ENCODE measurements at places on chromosomes 7 and 10.
A peak's percentile ranks its signal among the peaks of the same experiment; 100 is the strongest.

DNA sequence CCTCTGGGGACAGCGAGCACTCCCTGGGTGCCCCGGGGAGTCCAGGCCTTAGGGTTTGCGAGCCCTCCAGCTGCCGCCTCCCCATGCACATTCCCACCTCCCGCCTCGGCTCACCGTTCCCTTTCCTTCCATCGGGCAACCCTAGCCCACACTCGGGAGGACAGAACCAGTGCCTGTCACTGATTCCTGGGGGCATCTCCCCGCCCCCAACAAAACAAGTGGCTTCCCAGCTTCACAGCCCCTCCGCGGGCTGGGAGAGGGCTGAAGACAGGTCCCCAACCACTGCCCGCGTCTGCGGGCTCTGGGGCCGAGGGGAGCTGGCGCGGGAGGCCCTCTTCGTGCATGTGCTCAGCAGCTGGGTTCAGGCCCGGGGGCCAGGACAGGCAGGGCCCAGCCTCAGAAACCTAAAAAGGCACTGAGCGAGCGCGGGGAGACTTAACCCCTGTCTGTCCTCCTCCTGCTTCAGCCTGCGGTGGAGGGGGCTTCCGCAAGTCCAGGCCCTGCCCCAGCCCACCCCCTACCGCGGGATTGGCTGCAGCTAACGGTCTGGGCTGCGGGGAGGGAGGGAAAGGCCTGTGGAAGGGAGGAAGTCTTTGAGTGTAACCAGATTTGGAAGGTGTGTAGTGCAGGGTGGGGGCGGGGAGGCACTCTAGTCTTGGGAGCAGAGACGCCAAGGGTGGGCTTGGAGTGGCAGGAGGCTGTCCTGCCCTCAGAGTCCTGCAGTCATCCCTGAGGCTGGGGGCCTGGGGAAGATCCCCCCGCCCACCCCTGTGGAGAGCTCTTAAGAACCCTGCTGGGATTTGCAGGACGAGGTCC lies 1.2 kb downstream of the FLNC start:
- no peak for DNase-seq

DNA sequence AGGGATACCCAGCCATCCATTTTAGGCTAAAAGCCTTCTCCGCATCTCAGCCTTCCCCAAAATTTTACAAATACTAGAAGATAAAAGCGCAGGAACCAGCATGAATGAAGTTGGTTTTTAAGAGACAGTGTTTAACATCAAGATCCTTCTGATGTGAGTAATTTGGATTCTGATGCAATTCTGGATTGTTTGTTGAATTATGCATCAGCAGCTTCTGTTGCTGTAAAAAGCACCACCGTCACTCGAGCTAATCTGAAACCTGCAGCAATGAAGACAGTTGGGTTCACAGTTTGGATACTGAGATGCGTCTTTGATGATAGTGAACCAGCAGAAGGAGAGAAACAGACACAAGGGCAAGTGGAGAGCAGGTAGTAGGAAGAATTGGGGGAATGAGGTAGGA lies 179.2 kb downstream of the PLXNA4 start:
- DNase-seq: no peak

GRCh38 chr10:86389441-86390193 lies 23.0 kb upstream of the GRID1 start:
- DNase-seq: no peak

DNA sequence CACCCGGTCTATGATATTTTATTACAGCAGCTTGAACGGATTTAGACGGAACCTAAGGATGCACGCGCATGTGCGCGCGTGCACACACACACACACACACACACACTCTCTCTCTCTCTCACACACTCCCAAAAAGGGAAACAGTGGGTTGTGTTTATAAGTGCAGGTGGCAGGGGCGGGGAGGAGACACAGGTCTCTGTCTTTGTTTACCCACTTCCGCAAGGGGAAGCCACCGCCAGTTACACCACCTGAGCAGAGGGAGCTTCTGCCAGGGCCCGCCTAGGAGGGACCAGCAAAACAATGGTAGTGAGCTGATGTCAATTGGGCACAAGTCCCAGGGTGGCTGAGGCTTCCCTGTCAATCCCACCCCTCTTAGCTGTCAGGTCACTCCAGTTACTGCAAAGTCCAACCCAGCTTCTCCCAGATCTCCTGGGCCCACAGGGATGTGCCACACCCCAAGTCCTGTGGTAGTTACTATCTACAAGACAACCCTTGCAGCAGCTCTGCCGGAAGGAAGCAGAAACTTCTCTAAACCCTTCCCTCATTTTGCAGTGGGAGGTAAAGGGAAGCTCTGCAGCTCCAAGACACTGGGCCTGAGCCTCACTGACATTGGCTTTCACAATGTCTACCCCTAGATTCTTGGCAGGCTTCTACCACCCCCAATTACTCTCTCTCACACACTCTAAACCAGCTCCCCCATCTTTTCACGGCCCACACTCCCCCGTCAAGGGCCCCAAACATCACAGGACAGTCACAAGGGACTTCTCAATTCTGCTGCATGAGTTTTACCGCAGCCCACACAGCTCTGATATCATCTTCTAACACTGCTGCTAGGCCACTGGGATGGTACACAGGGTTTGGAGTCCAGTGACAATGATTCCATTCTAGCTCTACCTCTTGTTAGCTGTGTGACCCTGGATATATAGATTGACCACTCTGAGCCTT lies 17.6 kb downstream of the ANXA11 start:
- peak; percentile 31 for DNase-seq

DNA sequence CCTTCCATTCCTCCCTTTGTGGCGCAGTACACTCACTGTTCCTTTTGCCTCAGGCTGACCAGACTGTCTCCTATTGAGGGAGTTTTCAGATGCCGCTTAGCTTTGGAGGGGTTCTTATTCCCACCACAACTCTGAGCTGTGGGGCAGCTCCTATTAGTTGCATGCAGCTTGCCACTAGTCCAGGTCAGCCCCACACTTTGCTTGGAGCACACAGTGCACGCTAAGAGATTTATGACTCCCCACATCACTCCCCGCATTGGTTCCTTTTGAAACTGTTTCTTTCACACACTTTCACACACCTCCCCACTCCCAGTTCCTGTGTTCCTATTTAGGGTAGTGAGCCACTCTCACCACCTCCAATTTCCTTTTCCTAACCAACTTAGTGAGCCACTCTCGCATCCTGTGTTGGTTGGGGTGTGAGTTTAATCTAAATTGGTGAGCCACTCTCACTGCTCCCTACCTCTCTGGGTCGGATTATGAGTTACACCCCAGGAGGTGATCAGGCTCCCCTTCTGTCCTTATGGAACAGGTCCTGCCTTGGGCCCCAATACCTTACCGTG lies 10.4 kb upstream of the ZNF485 start:
- DNase-seq: no peak

DNA sequence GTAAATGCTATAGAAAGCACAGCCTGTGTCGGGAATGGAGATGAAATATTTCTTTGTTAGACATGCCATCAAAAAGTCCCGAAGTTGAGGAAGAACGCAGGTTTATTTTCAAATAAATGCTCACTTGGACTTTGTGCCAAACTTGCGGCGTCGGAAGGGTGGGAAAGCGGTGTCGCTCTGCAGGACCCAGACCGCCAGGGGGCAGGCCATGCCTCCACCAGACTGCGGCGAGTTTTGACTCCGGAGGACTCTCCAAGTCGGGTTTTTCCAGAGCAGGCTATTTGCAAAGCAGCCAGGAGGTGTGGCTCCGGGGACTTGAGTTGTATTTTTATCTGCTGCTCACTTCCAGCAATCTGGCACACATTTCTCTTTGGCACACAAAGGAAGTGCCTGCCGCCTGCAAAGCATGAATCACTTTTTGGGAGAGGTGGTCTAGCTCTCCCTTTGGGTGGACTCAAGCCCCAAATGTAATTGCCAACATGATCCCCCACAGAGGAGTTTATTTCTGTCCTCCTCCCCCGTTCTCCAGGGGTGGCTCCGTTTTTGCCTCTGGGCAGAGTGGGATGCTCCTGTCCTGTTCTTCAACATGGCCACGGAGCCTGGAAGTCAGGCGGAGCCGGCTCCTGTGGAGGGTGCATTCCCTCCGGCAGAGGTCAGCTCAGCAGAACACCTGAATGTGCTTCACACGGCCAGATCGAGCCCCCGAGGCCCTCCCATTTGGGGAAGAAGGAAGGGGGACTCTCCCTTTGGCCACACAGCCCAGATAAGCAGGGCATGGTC lies 82.3 kb upstream of the GPR26 start:
- no peak for DNase-seq

DNA sequence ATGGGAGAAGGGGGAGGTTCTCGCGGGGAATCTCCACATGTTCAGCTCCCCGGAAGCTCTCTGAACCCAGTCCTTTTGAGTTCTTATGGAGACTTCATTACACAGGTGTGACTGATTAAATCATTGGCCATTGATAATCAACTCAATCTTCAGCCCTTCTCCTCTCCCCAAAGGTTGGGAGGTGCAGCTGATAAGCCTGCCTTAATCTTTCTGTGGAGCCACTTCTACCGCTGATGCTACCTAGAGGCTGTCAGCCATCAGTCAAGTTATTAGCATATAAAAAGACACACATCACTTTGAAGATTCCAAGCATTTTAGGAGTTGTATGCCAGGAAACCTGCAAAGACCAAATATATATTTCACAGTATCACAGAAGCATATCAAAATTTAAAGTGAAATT lies 91.7 kb downstream of the MARCHF5 start:
- DNase-seq: no peak

- DNase-seq: no peak
Observed at GRCh38 chr10:62818426-62819011, 2.4 kb upstream of the EGR2 start.

DNA sequence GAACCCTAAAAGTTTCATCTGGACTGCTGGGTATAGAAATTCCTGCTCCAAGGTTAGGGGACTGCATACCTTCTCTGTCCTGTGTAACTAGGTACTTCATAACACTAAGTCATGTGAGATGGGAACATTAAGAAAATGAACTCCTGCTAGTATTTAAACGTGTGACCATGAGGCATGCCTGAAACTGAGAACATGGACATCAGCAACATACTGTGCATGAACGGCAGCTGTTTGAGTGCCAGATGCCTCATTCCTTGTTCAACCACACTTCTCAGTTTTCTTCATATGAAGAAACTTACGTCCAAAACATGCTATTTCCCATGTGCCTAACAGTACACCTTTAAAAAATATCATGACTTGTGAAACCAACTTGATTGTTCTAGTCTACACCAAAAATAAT lies 88.5 kb downstream of the CREM start:
- no peak for DNase-seq

- DNase-seq: no peak
Observed at GRCh38 chr10:75062506-75063299, 48.8 kb upstream of the SAMD8 start.

DNA sequence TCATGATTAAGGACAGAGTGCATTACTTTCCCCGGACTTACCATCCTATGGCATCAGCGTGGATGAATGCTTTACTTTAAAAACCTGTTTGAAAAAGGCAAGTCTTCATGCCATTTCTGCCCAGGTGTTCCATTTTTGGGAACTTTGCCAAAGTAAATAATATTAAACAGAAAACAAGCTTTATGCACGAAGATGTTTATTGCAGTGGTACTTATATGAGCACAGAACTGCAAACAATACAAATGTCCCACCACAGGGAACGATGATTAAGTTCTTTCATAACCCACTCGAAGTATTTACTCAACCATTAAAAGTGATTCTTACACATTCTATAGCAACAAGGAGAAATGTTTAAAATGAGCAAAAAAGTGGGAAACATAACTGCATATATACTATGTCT lies 109.7 kb upstream of the GDF10 start:
- DNase-seq: no peak

GRCh38 chr7:74354009-74354408 lies 64.8 kb downstream of the CLIP2 start:
- no peak for DNase-seq

DNA sequence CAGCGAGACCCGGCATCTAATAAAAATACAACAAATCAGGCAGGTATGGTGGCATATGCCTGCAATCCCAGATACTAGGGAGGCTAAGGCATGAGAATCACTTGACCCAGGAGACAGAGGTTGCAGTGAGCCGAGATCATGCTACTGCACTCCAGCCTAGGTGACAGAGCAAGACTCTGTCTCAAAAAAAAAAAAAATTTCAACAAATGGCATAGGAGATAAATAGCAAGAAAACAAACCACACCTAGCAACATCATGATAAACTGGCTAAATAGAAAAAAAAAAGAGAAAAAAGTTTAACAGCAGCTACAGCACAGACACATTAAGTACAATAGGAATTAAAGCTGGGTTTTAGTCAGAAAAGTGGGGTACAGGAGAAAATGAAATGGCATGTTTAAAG lies 1034.6 kb upstream of the LRRN3 start:
- DNase-seq: no peak

GRCh38 chr10:113978802-113979201 lies 64.9 kb upstream of the ADRB1 start:
- DNase-seq: no peak

- no peak for DNase-seq
Observed at GRCh38 chr10:49278497-49278981, 20.4 kb upstream of the C10orf71 start.

- no peak for DNase-seq
Observed at GRCh38 chr7:140669352-140669751, 3.4 kb upstream of the ADCK2 start.

DNA sequence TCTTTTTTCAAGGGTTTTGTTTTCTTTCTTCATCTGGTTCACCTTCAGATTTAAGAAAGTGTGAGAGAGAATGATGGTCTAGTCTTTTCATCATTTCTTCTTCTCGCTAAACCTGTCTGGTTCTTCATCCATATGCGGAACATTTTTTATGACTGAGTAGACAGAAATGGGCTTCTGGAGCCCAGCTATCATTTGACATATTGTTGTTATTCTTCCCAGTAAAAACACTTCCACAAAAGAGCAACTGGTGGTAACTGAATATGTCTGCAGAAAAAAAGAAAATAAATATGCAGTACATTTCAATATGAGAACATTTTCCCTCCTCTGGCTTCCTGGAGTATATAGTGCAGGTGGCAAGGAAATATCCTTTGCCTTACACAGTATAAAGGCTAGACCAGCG lies 209.5 kb downstream of the JCAD start:
- no peak for DNase-seq

GRCh38 chr10:132765435-132765834 lies 20.5 kb downstream of the NKX6-2 start:
- no peak for DNase-seq

- no peak for DNase-seq
Observed at GRCh38 chr7:49091519-49091918, 167.2 kb downstream of the CDC14C start.

DNA sequence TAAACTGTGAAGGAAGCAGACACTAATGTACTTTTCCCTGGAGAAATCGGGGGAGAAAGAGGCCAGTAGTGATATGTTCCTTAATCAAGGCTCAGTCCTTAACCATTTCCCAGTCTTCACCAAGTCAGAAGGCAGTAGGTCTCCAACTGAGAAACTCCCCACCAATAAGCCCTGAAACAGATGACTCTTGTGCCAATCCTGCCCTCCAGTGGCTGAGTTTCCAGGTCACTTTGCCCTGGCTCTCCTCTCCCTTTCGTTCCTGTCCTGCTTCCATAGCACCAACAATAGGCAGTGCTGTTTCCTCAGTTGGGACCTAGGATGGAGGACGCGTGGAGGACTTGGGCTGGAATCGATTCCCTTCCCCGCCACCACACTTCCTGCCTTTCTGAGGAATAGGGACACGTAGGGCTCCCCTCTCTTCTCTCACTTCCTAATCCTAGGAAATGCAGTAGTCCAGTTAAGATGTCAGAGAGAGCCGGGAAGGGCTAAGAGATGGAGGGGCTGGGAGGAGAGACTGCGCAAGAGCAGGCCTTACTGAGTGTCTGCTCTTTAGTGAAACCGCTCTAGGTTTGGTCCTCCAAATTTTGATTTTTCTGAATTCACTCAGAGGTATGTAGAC lies 23.4 kb downstream of the ATOH7 start:
- DNase-seq: no peak

GRCh38 chr10:15168291-15168785 lies at the start of gene NMT2:
Gene NMT2 (minus strand): TSS chr10:15168693. CDS start chr10:15168612, 81 bp downstream.
- no peak for DNase-seq

- no peak for DNase-seq
Observed at GRCh38 chr10:91352760-91353159, 57.4 kb upstream of the HECTD2 start.

All from stimulated activated CD8-positive, alpha-beta memory T cell treated with anti-CD3 and anti-CD28 coated beads, Interleukin-4, amount 100 ng/mL, for 4 hours (primary cell).